Activated T-cell treated with anti-CD3 and anti-CD28 coated beads for 1 hour (primary cell): ENCODE measurements at places on chromosomes 16 and 17.

- no peak for DNase-seq
Measured at GRCh38 chr17:38568845-38569510, 36.8 kb downstream of the SRCIN1 start.

- DNase-seq, result peak; percentile 44
Measured at GRCh38 chr16:85612801-85613603, at the start of gene GSE1. Gene GSE1 (plus strand): TSS chr16:85613322. CDS start chr16:85613392, 70 bp downstream.

DNA sequence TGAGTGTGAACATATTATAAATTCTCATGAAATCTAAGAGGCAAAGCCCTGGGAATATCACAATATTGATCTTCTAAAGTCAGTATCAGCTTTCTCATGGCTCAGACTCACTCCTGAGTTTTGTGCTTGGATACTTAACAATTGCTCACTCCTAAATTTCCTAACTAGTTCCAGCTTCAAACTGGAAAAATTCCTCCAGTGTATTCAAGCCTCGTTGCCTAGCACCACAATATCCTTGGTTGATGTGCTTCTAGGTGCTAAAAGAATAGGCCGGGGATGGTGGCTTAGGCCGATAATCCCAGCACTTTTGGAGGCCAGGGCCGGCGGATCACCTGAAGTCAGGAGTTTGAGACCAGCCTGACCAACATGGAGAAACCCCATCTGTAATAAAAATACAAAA, 62.5 kb downstream of the XYLT1 start:
- no peak for DNase-seq

GRCh38 chr16:88341551-88342290, 41.0 kb upstream of the ZNF469 start:
- no peak for DNase-seq

DNA sequence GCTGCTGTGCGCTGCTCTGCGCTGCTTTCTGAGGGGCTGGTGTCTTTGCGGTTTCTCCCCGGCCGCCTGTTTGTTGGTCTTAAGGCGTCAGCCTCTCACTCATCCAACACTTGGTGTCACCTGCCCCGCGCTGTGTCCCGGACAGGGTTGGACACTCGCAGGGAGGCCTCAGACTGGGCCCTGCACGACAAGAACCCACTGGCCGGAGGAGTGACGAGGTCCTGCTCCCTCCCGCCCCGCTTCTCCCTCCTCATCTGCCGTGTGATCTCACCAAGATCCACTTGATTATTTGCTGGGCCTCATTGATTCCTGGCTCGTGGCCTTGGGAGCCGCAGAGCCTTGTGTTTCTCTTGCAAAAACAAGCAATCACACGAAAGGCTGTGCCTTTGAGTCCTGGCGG, 56.6 kb downstream of the PRMT7 start:
- no peak for DNase-seq

GRCh38 chr17:44105483-44105882, 18.0 kb downstream of the HDAC5 start:
- DNase-seq, result no peak

GRCh38 chr16:9328411-9328810, 237.0 kb downstream of the HAPSTR1 start:
- no peak for DNase-seq

- DNase-seq, result no peak
Measured at GRCh38 chr16:74320707-74321106, 24.1 kb downstream of the PSMD7 start.

- no peak for DNase-seq
Measured at GRCh38 chr17:55576237-55576995, 65.2 kb upstream of the SMIM36 start.

DNA sequence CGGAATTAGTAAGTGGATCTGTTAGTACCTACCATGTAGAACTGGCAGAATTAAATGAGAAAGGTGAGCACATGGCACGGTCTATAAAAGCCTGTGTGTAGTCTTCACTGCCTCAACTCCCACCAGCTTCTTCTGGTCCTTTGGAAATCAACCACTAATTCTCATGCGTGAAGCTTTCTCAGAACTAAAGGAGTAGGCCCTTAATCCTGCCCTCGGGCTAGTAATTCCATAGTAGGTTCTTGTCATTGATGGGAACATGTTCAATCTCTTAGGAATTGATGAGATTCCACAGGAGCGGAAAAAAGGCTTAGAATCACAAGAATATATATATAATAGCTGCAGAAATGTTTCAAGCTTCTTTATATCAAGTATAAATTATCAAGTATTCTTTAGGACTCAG, 21.7 kb downstream of the CDR2 start:
- DNase-seq, result no peak

GRCh38 chr17:42659079-42659931, at the start of gene TUBG2:
Gene TUBG2 (plus strand): TSS chr17:42659284. CDS start chr17:42659504, 220 bp downstream.
- DNase-seq, result peak; percentile 61

DNA sequence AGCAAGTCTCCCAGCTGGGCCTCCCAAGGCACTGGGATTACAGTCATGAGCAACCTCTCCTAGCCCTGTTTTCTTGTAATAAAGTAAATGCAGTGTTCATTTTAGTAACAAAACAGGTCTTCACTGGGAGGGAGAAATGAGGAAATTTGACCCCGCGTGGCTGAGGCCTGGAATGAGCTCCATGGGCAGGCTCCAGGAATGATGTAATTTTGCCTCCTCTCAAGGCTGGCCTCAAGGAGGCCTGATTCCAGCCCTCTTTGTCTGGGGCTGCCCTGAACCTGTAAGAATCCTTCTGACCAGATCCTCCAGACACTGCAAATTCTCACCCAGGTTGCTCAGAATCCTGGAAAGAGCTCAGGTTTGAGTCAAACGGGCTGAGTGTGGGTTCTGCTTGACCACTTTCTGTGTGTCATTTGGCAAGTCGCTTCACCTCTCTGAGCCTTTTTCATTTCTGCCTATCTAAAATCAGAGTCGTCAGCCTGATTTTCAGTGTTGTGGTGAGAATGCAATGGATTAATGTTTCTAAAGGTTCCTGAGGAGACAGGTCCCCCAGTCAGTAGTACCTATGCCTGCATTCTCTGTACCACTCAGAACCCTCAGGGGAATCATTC, 57.1 kb downstream of the RAB11FIP4 start:
- DNase-seq, result no peak
